ENCODE measurements at places on chromosomes 2 and 18. TPM values are rescaled to one million over a fixed set of nuclear protein-coding genes. Genes with fewer than 3 reads are reported as not detected.
A peak's percentile ranks its signal among the peaks of the same experiment; 100 is the strongest.

DNA sequence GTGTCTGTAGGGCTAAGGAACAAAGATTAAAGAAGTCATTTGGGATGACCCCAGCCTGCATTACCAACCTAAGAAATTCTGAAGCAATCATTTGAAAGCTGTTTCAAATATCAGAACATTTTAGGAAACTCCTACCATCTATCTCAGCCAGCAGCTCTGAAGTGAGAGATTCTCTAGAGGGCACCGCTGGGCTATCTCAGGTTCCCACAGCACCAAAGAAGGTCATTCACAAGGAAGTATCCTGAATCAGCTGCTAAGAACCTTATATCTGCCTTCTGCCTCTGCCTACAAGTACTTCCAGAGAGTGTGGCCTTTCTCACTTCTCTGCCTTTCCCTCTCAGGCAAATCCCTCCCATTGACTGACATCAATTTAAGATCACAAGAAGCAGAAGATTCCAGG lies 13.4 kb upstream of the EVA1A start:
- no peak for DNase-seq

- DNase-seq = no peak
Measured at GRCh38 chr2:222490131-222490530, 65.8 kb downstream of the SGPP2 start.

DNA sequence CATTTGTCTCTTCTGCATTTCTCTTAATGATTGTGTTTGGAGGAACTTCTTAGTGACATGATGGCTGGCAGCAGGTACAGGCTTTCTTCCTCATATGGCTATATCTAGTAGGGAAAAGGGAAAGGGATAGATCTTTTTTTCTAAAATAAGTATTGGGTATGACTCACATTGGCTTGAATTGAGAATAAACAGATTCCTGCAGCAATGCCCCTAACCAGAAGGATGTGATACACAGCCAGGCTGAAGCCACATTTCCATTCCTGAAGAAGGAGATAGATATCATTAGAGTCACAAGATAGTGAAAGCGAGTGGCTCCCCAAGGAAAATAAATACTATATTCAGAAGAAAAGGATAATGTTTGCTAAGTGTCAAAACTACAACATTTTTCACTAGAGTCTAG lies 61.1 kb downstream of the VWC2L start:
- DNase-seq = no peak

GRCh38 chr2:29114586-29114945 lies 649 bp upstream of the CLIP4 start:
- no peak for DNase-seq

DNA sequence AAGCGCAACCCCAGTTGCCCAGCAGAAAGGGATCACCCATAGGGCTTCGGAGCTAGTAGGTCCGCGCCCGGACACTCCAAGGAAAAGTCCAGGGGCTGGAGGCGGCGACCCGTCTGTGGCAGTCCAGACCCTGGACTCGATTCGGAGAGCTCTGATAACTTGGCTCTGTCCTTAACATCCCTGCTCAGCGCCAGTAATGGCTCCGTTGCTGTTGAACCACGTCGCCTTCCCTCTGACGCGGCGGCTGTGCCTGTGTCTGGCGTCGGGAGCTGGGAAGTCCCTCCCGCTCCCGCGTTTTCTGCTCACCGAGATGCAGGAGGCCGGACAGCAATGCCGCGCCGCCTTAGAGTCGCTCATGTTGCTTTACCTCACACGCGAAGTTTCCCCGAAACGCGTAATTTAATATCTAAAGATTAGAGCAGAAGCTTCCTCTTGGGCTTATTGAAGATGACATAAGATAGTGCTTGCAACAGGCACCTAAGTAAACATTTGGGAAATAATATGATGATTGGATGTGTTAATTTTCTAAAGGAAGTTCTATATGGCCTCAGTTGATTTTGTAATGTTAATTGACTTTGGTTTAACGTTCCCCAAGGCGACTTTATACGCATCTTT lies 1.3 kb upstream of the ZBTB14 start:
- peak; percentile 91 for DNase-seq

DNA sequence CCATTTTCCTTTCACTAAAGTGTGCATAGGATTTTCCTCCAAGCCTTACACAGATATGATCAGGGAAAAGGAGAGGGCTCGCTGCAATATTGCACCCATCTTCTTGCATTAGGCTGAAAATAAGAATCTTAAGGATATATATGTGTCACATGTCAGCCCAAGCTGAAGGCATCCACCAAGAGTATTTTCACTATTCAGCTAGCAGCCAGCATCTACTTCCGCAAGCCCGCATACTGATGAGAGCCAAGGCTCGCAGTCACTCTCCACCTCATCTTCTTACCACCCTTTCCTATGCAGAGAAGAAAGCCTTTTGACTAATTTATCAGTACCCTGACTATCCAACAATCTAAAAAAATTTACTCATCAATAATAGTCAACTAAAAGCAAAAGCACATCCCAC lies 6.1 kb downstream of the TMEM163 start:
- no peak for DNase-seq

DNA sequence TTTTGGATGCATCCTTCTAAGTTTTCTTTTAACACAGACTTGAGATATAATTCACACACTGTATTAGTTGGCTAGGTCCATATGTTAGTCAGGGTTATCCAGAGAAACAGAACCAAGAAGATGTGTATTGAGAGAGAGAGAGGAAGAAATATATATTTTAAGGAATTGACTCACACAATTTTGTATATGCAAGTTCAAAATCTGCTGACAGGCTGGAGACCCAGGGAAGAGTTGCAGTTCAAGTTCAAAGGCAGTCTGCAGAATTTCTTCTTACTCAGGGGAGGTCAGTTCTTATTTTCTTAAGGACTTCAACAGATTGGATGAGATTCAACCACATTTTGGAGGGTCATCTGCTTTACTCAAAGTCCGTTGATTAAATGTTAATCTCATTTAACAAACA lies 23.0 kb upstream of the MRO start:
- DNase-seq = no peak

DNA sequence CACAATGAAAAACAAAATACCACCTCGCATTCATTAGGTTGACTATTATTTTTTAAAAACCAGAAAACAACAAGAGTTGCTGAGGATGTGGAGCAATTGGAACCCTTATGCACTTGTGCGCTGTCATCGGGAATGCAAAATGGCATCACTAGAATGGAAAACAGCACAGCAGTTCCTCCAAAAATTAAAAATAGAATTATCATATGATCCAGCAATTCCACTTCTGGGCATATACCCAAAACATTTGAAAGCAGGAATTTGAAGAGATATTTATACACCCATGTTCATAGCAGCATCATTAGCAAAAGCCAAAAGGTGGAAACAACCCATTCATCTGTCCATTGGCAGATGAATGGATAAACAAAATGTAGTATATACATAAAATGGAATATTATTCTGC lies 11.9 kb upstream of the NMUR1 start:
- DNase-seq = no peak

DNA sequence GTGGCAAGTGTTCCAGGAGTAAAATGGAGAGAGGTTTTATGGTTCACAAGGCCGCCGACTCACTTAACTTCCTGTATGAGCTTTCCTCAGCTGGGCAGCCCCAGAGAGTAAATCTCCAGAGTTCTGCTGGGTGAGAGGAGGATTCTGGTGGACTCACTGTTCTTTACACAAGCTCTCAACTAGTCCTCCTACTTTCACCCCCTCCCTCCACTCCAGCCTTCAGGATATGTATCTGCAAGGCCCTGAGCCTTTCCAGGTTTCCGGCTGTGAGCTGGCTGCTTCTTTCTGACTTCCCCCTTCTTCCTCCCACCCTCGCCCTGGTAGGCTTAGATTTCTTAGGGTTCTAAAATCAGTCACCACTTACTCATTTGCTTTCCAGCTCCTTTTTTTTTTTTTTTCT lies 34.0 kb downstream of the EML6 start:
- DNase-seq = no peak

The CPLX4 gene
- 0.12 TPM for total RNA-seq

The DSG4 gene
- not detected for total RNA-seq

The SPC25 gene
- 38.9 TPM for total RNA-seq

The PAX8 gene
- total RNA-seq = 1.4 TPM

The CCDC148 gene
- 9.3 TPM for total RNA-seq

Measured in neural progenitor cell (in vitro differentiated cells).